ENCODE measurements at places on chromosomes 2 and 18.
A peak's percentile ranks its signal among the peaks of the same experiment; 100 is the strongest.

GRCh38 chr2:196719110-196719872 lies 79.8 kb downstream of the CCDC150 start:
- peaks cover 14% of the 10 kb centered on the region for H3K36me3 ChIP-seq
- no peaks in the 10 kb centered on the region for H3K27me3 ChIP-seq
- H3K4me1 ChIP-seq = peaks cover 4% of the 10 kb centered on the region
- no peak for DNase-seq
- H3K27ac ChIP-seq = no peak overlapping the region
- no peak overlapping the region for H3K4me3 ChIP-seq

DNA sequence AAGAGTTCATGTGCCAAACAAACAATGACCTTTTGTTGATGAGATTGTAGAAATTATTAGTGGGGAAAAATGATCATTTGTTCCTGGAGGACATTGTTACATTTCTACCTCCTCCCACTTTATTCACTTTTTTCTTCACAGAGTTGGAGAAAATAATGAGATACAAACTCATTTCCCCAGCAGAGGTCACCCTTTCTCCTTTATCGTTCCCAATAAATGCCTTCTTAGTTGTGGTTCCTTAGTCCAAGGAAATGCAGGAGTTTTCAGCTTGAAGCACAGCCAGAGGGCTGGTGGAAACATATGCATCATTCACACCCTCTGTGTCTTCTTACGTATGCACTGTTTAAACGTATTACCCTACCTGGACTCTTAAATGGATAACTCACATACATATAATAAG lies 108.8 kb downstream of the SLC4A3 start:
- H3K36me3 ChIP-seq = no peaks in the 10 kb centered on the region
- no peak overlapping the region for H3K4me3 ChIP-seq
- H3K4me1 ChIP-seq = no peaks in the 10 kb centered on the region
- no peak overlapping the region for H3K27ac ChIP-seq

GRCh38 chr18:13452871-13453680 lies 234.5 kb downstream of the LDLRAD4 start:
- H3K27me3 ChIP-seq = no peaks in the 10 kb centered on the region
- no peak overlapping the region for H3K4me3 ChIP-seq
- no peak for DNase-seq
- H3K4me1 ChIP-seq = peaks cover 54% of the 10 kb centered on the region

GRCh38 chr2:29065068-29065811 lies 9.1 kb downstream of the PCARE start:
- peaks cover 8% of the 10 kb centered on the region for H3K27me3 ChIP-seq
- H3K36me3 ChIP-seq = no peaks in the 10 kb centered on the region
- no peak overlapping the region for H3K4me3 ChIP-seq
- DNase-seq = no peak
- H3K4me1 ChIP-seq = no peaks in the 10 kb centered on the region
- no peak overlapping the region for H3K27ac ChIP-seq

DNA sequence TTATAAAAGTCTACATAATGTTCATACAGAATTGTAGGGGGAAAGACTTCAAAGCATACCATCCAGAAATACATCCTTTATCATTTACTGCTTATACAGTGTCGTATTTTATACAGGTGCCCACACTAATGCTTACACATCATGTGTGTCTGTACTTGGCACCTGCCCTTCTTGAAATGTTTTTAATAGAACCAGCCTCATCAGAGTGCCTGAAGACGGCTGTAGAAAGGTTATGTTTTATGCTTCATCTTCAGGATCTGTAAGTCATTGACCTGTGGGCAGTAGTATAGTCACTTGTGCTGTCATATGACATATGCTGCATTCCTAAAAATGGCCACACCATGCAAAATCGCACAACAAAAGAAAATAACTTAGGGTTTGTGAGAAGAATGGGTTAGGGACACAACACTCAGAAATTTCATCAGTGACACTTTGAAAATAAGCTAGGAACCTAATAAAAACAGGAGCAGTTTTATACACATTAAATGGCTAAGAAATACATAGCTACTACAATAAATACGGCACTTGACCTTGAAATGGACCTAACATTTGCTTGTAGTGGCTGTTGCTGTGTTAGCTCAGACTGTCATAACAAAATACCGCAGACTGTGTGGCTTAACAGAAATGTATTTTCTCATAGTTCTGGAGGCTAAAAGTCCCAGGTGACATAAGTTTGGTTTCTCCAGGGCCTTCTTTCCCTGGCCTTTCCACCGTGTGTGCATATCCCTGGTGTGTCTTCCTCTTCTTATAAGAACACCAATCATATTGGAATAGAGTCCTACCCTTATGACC lies 112.6 kb downstream of the CERS6 start:
- no peak overlapping the region for H3K27ac ChIP-seq
- H3K27me3 ChIP-seq = no peaks in the 10 kb centered on the region
- no peak overlapping the region for H3K4me3 ChIP-seq
- peaks cover 5% of the 10 kb centered on the region for H3K4me1 ChIP-seq

DNA sequence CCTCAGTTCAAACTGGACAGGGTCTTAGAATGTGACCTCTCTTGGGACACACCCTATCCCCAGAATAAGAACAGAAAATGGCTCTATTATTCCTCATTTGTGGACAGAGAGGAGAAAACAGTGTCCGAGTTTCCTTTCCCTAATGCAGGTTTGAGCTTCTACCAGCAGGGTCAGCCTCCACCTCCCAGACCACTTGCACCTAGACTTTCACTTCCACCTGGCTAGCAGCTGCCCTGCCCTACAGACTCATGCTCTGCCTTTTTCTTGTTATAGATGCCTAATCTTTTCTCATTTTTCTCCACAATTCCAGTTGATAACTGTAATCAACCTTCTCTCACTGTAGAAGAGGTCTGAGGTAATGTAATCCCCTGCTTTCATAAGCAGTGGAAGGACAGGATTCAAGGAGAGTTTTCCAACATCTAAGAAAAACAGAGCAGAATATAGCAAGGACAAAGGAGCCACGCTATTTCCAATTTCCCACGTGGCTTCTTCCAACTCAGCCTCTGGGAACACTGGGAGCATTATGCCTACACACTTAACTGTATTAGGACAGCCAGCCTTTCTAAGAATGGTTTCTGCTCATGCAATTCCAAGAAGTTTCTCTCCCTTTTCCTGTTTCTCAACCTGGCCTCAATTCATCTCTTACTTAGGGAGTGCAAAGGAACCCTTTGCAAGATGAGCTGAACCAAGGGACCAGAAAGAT lies 239.8 kb downstream of the BCL11A start:
- H3K4me1 ChIP-seq = peaks cover 24% of the 10 kb centered on the region
- H3K36me3 ChIP-seq = no peaks in the 10 kb centered on the region
- peaks cover 15% of the 10 kb centered on the region for H3K27me3 ChIP-seq
- no peak overlapping the region for H3K27ac ChIP-seq
- no peak for DNase-seq

- DNase-seq = no peak
- no peak overlapping the region for H3K4me3 ChIP-seq
- H3K36me3 ChIP-seq = no peaks in the 10 kb centered on the region
- H3K27me3 ChIP-seq = peaks cover 26% of the 10 kb centered on the region
- H3K27ac ChIP-seq = no peak overlapping the region
- no peaks in the 10 kb centered on the region for H3K4me1 ChIP-seq
These were observed 33.3 kb upstream of the NCK2 start for GRCh38 chr2:105711394-105711793.

DNA sequence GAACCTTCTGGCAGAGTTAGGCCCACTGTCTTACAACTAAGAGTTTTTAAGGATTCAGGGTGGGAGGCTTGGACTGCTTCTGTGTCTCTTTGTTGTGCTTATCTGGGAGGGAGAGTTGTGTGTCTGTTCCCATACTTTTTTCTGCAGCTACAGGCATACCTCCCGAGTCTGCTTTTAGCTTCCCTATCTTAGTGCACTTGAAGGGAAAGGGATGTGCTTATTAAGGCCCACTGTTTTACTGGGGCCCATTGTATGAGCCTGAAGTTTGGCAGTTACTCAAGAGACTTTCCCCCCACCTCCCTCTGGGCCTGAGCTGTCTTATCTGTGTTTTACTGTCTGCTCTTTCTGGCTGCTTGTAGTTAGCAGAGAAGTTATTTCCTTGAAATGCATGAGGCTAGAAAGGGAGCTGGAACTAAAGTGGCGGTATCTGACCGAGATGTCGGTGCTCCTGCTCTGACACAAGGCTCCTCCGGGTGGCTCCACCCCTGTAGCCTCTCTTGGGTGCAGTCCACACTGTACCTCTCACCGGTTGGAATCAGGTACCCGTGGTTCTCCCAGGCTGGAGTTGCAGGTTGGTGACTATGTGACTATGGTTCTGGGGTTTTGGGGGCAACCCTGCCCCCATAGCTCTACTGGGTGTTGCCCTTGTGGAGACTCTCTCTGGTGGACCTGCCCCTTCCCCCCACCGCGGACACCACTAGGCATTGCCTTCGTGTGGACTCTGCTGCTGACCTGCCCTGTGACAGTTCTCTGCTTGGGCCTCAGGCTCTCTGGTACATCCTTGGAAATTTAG lies 12.9 kb downstream of the UBR3 start:
- H3K27me3 ChIP-seq = no peaks in the 10 kb centered on the region
- H3K36me3 ChIP-seq = peaks cover 9% of the 10 kb centered on the region
- DNase-seq = no peak
- H3K4me1 ChIP-seq = no peaks in the 10 kb centered on the region
- no peak overlapping the region for H3K4me3 ChIP-seq

DNA sequence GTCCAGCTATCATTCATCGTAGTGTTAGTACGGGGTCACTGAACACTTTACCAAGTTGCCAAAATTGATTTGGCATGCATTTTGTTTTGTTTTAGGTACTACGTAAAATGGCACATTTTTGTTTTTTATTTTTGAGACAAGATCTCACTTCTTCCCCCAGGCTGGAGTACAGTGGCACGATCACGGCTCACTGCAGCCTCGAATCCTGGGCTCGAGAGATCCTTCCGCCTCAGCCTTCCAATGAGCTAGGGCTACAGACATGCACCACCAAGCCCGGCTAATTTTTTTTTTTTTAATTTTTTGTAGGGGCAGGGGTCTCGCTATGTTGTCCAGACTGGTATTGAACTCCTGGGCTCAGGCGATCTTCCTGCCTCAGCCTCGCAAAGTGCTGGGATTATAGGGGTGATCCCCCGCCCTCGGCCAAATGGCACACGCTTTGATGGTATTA lies 786 bp downstream of the TAF1B start:
- H3K36me3 ChIP-seq = peaks cover 39% of the 10 kb centered on the region
- H3K4me3 ChIP-seq = peak overlapping the region; percentile 85
- H3K27ac ChIP-seq = peak overlapping the region; percentile 90
- DNase-seq = peak; percentile 34
- H3K4me1 ChIP-seq = peaks cover 52% of the 10 kb centered on the region

All from activated naive CD4-positive, alpha-beta T cell treated with anti-CD3 and anti-CD28 coated beads, Interleukin-2, amount 10 ng/mL, durations not matched to agents 7 days and 5 days (primary cell).